Stimulated activated CD4-positive, alpha-beta T cell treated with anti-CD3 and anti-CD28 coated beads, TNF-alpha, amount 100 ng/mL, for 48 hours (primary cell): ENCODE measurements at places on chromosomes 13 and 19.

GRCh38 chr13:94308832-94309231 lies 170.7 kb downstream of the DCT start:
- no peak for DNase-seq

DNA sequence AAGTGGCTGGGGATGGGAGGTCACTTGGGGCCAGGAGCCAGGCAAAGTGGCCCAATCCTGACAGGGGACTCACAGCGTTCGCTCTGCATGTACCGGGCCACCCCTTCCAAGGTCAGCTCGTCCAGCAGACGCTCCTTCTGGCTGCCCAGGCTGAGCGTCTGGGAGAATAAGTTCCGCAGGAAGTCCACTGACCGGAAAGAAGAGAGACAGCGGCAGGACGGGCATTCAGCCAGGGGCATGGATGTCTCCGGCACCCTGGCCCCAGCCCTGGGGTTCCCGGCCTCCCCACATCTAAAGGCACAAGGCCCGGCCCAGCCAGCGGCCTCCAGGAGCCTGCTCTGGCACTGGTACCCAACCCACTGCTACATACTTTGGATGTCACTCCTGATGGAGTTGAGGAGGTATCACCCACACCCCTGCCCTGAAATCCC lies 6.1 kb downstream of the SIRT2 start:
- no peak for DNase-seq

DNA sequence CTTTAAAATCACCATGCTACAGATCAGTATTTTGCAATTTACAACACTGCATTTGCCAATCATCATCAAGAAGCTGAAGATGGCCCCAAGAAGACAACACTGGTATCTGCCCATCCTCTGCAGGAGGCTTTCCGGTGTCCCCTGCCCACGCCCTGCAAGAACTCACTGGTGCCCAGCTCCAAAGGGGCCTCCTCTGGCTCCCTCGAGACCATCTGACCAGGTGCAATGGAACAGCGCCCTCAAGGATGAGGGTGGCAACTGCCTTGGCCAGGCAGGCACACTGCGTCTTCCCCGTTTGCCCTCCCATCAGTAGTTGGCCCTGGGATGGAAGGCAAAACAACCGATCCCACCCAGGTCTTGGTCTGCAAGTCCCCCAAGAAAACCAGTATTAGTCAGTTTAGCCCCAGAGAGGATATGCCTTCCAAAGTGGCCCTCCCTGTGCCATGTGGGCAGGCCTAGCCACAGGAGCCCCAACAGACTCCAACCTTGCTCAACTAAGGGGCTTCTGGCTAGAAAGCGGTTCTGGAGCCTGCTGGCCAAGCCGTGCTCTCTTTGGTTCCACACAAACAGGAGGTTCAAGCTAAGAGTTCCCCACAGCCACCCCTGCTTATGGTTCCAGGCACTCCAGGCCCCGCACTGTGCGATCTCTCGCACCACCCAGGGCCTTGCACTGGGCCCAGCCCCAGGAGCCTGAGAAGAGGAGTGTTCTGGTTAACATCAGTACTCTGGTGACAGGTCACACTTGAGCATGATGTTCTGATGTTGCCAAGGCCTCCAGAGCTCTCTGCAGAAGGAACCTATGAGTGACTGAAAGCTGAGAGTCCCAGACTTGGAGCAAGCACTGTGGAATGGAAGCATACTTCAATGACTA lies 4.7 kb downstream of the PCID2 start:
- no peak for DNase-seq

GRCh38 chr13:113762538-113762937 lies 3.5 kb downstream of the TMEM255B start:
- no peak for DNase-seq

GRCh38 chr13:31172001-31172400 lies 10.3 kb upstream of the HSPH1 start:
- DNase-seq: no peak

GRCh38 chr13:22012686-22013085 lies 341.8 kb downstream of the FGF9 start:
- no peak for DNase-seq

DNA sequence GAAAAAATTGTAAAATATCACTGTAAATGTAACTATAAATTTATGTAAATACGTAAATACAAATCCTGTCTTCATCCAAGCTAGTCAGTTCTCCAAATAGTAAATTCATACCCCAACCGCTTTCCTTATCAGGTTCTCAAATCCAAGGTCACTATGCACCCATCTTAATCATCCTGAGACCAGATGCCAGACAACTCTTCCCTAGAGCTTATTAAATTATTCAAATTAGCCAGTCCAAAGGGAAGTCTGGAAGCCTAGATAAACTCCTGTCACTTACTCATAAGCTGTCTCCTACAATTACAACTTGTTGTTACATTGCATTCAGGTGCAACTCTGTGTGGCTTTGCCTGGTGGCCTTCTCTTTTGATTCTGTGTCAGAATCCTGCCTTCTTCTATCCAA lies 836.1 kb upstream of the PCDH20 start:
- no peak for DNase-seq

- DNase-seq: no peak
Measured at GRCh38 chr13:93227878-93228642, 1.5 kb downstream of the GPC6 start.

GRCh38 chr13:113864273-113864890 lies 506 bp upstream of the GAS6 start:
- DNase-seq: no peak

GRCh38 chr19:35713904-35714495 lies 3.8 kb upstream of the KMT2B start:
- DNase-seq: no peak

- DNase-seq: no peak
Measured at GRCh38 chr19:7506385-7507328, 9.2 kb upstream of the ZNF358 start.

- DNase-seq: no peak
Measured at GRCh38 chr19:56905631-56906150, 65.2 kb upstream of the PEG3 start.

GRCh38 chr13:35599384-35599783 lies 122.9 kb upstream of the MAB21L1 start:
- no peak for DNase-seq

- no peak for DNase-seq
Measured at GRCh38 chr13:61664801-61665705, 249.4 kb upstream of the PCDH20 start.

DNA sequence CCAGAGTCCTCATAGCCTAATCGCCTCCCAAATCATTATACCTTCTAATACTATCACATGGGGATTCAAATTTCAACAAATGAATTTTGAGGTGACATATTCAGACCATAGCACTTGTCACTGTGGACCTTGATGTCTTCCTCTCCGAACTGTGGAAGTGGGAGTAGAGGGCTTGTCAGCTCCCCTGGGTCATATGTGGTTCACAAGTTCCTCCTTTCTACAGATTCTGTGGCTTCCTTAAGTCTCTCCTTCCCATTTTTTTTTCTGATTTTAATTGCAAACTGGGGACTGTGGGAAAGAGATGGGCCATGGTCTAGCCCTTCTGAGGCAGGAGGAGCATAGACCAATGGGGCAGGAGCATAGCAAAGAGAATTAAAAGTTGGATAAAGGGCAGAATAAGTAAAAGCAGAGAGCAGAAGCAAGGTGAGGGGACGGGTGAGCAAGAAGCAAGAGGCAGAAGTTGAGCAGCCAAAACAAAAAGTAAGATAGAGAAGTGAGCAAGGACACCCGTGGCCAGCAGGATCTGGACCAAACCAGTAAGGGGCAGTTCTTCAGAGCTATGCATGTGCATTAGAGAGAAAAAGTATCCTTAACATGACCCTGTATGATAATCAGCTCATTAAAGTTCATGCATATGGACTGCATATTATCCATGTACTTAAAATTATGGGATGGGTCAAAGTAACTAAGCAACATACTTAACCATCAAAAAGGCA lies 2.6 kb upstream of the SIGLEC7 start:
- DNase-seq: no peak

- no peak for DNase-seq
Measured at GRCh38 chr13:98072476-98072875, 70.4 kb upstream of the FARP1 start.
